AML-193 (cell line): ENCODE measurements at places on chromosomes 11 and 22.

DNA sequence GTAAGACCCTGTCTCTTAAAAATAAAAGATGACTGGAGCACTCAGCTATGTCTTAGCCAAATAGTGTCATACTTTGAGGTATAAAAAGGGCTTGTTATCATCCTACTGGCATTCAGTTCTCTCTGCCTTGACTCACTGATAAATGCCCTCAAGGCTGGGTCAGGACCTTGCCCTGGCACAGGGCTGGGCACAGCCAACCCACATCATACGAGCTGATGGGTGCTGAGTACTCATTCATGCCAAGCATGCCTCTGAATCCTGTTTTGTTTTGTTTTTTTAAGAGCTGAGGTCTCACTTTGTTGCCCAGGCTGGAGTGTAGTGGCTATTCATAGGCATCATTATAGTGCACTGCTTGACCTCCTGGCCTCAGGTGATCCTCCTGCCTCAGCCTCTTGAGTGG lies 1.9 kb downstream of the SMTNL1 start:
- DNase-seq = no peak

GRCh38 chr22:23800297-23801237 lies 13.8 kb downstream of the SMARCB1 start:
- DNase-seq = no peak

DNA sequence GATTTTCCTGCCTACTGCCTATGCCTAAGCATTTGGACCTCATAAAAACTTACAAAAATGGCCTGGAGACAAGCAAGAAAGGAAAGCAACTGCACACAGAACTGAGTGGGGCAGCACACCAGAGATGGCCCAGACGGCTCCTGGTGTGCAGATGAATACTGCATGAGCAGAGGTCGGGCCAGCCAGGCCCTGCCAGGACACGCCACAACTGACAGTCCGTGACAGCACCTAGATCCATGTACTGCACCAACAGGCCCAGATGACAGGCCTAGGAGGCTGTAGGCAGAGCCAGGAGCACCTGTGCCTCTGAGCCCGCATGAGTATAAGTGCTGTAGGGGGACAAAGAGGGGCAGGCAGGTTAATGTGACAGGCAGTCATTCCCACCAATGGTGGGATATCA lies 160.2 kb downstream of the IGLL1 start:
- no peak for DNase-seq

DNA sequence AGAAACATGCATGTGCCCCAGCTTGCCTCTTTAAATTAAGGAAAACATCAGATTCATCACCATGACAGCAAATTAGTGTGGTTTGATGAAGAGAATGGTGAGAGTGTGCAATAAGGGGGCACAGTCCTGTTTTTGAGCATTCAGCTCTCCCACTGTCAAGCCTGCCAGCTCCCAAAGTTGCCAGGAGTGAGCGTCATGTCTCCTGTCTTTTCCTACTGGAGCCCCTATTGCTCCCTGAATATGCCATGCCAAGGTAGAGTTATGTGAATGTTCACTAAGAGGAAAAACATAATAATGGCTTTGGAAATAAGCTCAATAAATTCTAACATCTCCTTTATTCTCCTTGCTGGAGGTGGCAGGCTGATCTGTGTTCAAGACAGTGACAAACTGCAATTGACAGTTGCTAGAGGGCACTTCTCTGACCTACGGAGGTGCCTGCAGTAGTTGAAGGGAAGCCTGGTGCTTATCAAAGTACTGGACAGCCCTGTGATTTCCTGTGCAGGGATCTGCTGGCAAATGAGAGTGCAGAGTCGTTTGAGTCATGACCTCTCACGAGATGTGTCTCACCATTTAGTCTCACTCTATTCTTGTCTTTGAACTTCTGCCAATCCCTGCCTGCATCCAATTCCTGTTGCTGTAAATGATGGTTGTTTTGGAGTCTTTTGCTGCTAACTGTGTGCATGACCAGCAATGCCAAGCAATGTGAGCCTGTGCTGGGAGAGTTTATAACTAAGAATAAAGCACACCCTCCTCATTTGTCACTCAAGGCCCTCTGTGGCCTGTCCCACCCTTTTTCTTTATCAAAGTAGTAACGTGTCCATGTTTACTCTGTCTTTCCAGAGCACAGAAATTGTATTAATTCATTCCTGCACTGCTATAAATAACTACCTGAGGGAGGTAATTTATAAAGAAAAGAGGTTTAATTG lies 34.8 kb downstream of the MRGPRX2 start:
- DNase-seq = no peak

DNA sequence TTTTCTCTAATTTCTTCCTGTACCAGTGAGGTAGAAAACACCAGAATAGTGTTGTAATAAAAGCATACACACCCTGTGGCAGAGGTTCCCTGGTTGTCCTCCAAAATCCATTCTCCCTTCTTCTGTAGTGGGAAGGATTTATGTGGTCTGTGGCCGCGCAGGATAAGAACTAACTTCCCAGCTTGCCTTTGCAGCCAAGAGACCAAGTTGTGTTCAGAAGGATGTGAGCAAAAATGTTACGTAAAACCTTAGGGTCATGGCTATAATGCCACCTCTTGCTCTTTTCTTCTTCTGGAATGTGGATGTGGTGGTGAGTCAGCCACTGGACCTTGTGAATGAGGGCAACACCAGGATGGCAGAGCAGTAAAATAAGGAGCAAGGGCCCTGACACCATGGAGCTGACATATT lies 28.4 kb downstream of the CCDC90B start:
- no peak for DNase-seq

DNA sequence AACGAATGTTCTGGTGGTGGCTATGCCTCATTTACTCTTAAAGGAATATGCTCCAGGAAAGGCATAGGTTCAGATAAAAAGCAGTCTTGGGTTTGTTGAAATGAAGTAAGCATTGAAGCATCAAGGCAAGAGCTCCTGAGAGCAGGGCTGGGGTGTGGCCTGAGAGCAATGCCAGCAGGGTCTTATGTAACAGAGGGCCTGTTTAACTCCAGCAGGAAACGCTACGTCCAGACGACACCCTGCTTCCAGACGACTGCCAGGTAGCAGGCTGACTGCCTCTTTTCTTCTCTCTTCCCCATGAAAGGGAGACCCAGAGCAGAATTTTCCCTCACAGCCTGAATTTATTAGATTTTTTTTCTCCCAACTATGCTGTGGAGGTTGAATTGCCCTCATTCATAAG lies 127.2 kb upstream of the SLC5A12 start:
- DNase-seq = no peak

GRCh38 chr22:35330258-35330861 lies 30.7 kb downstream of the TOM1 start:
- peak; percentile 62 for DNase-seq

DNA sequence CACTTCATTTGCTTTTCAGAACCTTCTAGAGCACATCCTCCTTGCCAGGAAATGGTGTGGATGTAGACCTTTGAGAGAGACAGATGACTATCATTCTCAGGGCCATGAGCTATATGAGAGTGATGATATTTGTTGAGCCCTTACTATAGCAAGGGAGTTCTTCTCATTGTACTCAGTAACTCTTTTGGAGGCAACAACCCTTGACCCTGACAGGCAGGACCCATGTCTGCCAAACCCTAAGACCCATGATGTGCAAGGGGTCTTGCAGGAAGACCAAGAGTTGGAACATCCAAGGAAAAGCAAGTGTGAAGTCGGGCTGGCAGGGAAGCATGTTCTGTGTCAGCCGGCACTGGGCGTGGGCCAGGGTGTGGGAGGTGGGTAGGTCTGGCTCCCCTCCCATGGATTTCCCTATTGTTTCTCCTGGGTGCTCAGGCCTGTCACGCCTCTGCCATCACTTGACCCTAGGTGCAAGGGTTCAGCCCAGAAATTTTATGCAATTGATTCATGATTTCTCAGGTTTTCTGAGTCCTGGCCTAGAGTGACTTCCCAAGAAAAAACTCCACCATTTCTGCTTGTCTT lies 1.2 kb downstream of the FOLR3 start:
- DNase-seq = no peak

DNA sequence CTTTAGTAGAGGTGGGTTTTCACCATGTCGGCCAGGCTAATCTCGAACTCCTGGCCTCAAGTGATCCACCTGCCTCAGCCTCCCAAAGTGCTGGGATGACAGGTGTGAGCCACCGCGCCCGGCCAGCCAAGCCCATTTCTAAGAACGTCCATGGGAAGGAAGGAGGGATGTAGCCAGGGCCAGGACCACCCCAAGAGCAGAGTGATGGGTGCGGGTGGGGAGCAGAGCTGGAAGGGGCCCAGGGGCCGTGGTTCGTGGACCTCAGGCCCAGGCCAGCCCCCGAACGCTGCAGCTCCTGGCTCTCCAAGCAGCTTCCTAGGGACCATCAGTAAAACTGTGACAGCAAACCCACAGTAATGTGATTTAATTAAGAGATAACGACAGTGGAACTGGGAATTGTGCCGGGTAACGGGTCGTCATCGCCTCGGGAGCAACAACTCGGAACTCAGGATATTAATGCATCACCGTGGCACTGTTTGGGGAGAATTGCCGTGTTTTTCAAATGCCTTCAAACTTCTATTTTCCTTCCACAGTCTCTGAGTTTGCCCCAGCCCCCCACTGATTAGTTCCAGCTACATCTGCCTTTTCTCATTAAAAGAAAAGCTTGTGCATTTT lies 74.3 kb downstream of the BRD1 start:
- no peak for DNase-seq

- no peak for DNase-seq
Observed at GRCh38 chr11:127925475-127925874, 661.9 kb downstream of the ETS1 start.

- DNase-seq = no peak
Observed at GRCh38 chr11:87046824-87047223, 9.1 kb downstream of the TMEM135 start.

DNA sequence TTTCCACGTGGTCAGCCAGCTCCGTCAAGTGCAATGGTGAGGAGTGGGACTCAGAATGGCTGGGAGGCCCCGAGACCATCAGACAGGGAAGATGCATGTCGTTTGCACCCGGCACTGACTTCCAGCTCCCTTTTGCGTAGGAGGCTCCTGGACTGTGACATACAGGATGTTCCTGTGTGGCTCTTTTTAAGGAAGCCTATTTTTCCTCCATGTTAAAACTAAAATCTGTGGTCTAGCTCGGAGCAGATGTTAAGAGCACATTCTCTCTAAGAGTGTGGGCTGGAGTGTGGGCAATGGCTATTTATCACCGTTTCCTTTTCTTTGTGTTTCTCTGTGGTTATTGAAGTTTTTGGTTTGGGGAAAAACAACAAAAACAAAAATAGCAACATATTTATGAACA lies 40.9 kb upstream of the AMPD3 start:
- DNase-seq = no peak

DNA sequence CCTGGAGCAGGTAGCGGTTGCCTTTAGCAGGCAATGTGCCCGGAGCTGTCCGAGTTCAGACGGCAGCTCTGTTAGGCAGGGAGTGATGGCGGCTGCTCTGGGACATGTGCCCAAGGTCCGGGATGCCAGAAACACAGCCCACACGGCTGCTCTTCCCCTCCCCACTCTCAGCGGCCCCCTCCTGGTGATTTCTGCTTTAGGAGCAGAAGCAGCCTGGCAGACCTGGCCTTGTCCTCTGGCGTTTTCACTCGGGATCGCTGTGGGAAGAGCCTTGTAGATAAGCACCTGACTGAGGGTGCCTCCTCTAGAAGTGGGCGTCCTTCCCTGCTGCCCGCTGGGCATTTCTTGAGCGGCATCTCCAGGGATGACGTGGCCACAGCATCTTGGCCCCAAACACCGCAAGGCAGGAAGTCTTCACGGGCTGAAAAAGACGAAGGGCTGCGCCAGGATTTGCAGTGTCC lies 392.2 kb downstream of the TBC1D22A start:
- no peak for DNase-seq

- DNase-seq = no peak
Observed at GRCh38 chr11:67405688-67406339, 1.9 kb downstream of the TBC1D10C start.

DNA sequence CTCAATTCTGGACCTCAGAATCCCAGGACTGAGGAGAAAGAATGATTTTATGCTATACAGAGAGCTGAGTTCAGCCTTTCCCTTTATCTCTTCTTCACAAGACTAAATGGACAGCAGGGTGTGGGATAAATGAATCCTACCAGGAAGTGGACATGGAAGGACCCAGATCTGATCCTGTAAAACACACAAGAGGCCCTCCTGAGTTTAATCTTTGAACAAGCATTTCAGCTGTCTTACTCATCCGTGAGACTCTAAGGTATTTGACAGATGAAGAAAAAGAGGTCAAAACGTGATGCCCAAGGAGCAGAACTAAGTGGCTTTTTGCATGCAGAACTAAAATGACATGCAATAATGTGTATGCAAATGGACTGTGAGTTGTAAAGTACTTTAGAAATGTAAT lies 511.3 kb downstream of the DLG2 start:
- no peak for DNase-seq

- no peak for DNase-seq
Observed at GRCh38 chr22:49632199-49633009, 195.3 kb downstream of the BRD1 start.

DNA sequence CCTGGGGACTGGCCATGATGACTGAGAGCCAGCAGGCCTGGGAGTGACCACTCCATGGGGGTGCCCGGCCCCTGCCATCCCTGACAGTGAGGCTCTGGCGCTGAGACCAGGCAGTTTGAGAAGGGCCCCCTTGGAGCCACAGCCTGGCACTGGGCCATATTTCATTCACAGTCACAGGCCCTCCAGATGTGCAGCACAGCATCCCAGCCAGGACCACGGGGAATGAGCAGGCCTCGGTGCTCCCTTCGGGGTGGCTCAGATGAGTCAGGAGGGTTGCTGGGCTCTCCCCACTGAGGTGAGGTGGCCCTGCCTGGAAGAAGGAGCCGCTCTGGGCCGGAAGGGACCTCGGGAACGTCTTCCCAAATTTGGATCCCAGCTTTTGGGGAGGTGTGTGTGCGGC lies 53.0 kb downstream of the GRAMD4 start:
- no peak for DNase-seq

GRCh38 chr11:114399490-114400215 lies 658 bp downstream of the C11orf71 start:
- DNase-seq = peak; percentile 37
